ENCODE measurements at places on chromosomes 5 and 9. TPM values are rescaled to one million over a fixed set of nuclear protein-coding genes. Genes with fewer than 3 reads are reported as not detected.

DNA sequence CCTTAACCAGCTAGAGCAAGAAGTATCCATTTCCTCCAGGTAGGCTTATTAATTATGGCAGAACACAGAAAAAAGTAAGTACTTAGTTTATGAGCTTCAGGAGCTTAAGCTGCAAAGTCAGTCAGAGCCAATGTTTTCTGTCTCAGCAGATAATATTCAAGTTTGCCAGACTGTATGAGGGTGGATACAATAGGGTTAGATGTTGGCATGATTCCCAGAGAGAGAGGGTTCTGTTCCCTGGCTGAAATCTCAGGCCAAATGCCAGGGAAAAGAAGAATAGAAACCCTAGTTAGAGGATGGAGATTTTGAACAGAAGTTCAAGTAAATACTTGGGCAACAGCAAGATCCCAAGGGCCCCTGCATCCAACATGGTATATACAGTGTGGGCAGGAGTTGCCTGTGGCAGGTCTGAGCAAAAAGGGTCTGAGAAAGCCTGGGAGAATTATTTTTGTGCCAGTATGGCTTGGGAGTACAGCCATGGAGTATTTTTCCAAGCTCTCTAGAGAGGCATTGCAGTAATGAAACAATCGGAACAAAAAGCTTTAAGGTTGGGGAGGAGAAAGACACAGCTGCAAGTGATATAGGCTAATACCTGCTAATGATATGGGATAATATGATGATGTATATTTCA is 31.0 kb upstream of the ISOC1 start:
- DNase-seq: no peak

The ENHO gene
- total RNA-seq: 0.35 TPM

The MARCOL gene
- total RNA-seq: not detected

GRCh38 chr5:160507221-160507721 is 85.6 kb downstream of the PTTG1 start:
- DNase-seq: no peak

DNA sequence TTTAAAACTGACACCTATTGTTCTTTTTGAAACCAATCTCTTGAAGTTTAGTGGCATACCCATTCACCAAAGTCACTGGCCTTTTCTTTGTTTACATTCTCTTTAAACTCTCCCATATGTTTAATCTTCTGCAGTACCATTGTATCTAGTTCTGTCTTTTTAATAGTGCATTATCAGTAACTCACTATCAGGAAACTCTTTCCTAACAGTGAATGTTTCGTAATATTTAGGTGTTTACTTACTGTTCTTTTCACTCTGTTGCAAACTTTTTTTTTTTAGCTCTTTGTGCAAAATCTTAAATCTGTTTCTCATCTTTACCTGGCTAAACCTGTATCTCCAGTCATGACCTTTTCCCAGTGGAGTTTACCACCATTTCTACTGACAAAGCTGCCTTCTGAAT is 17.2 kb downstream of the SMAD5 start:
- no peak for DNase-seq

DNA sequence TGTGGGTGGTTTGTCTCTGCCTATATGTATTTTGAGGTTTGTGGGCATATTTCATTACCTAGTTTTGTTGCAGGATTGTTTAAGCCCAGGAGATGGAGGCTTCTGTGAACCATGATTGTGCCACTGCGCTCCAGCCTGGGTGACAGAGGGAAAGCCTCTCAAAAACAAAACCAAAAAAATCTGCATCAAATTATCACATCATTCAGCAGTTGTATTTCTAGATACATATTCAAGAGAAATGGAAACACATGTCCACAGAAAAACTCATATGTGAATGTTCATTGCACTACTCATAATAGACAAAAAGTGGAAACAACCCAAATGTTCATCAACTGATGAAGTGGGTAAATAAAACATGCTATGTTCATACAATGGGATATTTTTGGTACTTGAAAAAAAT is 29.9 kb downstream of the HSPA4 start:
- DNase-seq: no peak

The HAPLN1 gene
- not detected for total RNA-seq

GRCh38 chr5:143314099-143314498 is 89.4 kb downstream of the NR3C1 start:
- no peak for DNase-seq

- no peak for DNase-seq
Measured at GRCh38 chr5:43893951-43894684, 291.1 kb downstream of the NNT start.

The CD274 gene
- total RNA-seq: 13.2 TPM

DNA sequence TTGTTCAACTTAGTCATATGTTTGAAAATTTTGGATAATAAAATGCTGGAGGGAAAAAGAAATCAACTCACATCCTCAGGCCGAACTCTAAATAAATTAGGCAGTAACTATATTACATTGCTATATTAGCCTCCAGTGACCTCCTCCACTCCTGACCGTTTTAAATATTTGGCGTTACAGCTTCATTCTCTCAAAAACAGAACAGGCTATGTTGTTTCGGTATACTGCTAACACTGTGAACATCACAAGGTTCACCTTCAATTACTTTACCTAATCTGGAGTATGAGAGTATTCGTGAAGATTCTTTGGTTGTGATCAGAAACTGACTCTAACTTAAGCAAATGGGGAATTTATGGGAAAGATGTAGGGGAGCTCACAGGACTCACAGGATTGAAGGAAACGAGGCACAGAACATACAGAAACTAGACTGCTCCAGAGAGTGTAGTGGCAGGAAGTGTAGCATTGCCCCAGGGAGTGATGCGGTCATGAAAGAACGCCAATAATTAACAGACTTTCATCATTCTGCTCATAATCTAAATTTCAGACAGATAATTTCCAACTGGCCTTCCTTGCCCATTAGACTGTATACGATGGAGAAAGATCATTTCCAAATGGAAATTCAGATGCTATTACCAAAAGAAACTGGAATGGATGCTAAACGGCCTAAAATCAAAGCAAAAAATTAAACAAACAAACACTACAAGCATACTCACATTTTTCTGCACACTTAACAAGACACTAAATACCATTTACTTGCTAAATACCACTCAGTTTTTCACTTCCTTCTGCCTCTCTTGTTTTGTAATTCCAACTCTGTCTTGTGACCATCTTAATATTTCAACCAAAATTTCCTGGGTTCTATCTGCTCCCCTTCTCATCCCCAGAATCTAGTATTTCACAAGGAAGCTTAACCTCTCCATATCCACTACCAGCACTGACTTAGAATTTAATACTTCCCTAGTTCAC is 110.1 kb upstream of the LPAR1 start:
- no peak for DNase-seq

GRCh38 chr9:128276574-128277270 is 646 bp downstream of the SWI5 start:
- no peak for DNase-seq

The FRMD3 gene
- total RNA-seq: 0.62 TPM

The INSYN2B gene
- not detected for total RNA-seq

Measured in CD8-positive, alpha-beta memory T cell (primary cell).